Skeletal muscle cell (primary cell): ENCODE measurements at places on chromosomes 7 and 10.

GRCh38 chr10:6363511-6363910 lies 160.8 kb downstream of the PFKFB3 start:
- no peak for DNase-seq

DNA sequence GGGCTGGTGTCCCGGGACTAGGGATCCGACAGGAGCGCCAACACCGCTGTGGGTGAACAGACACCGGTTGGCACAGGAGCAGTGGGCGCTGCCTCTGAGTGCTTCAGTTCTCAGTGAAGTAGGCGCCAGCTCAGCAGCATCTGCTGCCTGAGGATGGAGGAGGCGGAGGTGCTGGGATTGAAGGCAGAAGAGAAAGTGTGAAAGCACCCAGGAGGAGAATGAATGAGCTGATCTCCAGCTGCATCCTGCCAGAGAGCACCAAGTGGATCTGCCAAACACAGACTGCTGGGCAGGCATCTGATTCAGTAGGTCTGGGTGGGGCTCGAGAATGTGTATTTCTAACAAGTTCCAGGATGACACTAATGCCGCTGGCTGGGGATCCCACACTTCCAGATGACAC lies 74.5 kb downstream of the LANCL2 start:
- DNase-seq = no peak

DNA sequence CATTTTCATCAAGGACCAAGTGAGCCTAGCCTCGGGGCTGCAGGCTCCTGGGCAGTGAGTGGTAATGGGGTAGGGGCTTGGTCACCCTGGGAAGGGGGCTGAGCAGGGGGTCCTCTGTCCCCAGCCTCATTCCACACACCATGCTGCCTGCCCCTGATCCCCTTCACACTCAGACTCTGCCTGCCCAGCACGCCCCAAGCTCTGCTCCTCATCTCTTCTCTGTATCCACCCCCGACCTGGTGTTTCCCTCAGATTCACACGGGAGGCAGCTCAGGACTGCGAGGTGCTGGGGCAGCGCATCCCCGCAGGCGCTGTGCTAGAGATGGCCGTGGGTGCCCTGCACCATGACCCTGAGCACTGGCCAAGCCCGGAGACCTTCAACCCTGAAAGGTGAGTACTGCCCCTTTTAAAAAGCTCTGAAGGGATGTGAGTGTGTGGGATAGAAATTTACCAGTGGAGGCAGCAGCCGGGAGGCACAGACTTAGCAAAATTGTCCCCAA lies 47.2 kb downstream of the PARP12 start:
- DNase-seq = no peak

DNA sequence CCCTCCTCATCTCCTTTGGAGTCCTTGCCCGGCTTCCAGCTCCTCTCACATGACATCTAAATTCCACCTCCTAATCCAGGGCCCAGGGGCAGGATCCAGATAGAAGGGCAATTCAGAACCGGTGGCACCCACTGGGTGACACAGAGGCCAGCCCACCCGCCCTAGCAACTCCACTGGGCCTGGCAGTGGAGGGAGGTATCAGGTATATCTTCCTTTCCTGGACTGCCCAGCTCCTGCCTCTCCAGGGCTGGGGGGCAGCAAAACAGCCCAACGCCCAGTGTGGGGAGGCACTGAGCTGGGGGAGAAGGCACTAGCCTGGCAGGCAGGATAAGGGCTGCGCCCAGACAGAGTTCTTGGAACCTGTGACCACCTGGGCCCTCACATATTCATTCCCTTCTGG lies 10.4 kb upstream of the TRIM8 start:
- DNase-seq = no peak

DNA sequence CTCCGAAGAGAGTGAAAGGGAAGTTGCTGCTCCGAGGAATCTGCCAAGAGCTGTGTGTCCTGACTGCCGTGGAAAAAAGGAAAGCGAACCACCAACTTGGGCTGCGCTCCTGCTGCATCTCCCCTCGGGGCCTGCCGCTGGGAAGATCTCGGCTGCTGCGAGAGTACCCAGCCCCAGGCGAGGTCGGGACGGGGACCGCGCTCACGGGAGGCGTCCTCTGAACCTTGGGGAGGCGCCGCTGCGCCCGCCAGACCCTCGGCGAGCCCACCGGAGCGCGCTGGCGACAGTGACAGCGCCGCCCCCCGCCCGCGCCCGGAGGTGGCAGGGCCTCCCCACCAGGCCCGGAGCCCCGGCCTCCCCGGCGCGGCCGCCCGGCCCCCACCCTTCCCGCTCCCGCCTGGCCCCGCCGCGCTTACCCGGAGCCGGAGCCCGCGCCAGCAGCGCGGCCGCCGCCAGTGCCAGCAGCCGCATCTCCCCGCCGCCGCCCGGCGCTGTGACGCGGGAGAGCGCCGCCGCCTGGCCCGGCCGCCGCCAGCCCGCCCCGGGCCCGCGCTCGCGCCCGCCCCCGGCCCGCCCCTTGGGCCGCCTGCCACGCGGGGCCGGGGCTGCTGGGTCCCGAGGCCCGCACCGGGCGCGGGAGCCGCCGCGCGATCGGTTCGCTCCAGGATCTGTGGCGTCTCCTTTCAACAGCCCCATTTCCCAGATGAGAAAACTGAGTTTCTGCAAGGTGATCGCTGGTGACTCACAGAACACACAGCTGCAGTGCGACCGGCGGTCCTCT lies at the start of gene VSTM4:
TSS of gene VSTM4 (minus strand) at position 508 of the 781 bp plus-strand sequence. CDS start at position 471, 37 bp downstream.
- DNase-seq = no peak

DNA sequence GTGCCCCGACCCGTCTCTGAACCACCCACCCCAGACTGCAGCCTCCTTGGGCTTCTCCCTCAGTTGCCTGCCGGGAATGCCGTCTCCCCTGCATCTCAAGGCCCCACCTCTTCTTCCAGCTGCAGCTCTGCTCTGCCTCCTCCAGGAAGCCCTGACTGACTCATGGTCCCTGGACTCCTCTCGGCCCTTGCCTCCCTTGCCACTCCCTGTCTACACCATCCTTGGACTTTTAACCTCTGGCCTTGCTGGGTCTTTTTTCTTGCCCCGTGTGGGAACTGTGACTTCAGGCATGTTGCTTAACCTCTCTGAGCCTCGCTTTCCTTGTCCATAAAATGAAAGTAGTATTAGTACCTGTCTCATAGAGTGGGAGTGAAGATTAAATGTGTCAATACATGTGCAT lies 56.3 kb downstream of the C10orf105 start:
- no peak for DNase-seq

GRCh38 chr10:12594448-12594944 lies 245.1 kb downstream of the CAMK1D start:
- DNase-seq = no peak

- no peak for DNase-seq
Measured at GRCh38 chr7:36005293-36005692, 147.8 kb upstream of the EEPD1 start.

DNA sequence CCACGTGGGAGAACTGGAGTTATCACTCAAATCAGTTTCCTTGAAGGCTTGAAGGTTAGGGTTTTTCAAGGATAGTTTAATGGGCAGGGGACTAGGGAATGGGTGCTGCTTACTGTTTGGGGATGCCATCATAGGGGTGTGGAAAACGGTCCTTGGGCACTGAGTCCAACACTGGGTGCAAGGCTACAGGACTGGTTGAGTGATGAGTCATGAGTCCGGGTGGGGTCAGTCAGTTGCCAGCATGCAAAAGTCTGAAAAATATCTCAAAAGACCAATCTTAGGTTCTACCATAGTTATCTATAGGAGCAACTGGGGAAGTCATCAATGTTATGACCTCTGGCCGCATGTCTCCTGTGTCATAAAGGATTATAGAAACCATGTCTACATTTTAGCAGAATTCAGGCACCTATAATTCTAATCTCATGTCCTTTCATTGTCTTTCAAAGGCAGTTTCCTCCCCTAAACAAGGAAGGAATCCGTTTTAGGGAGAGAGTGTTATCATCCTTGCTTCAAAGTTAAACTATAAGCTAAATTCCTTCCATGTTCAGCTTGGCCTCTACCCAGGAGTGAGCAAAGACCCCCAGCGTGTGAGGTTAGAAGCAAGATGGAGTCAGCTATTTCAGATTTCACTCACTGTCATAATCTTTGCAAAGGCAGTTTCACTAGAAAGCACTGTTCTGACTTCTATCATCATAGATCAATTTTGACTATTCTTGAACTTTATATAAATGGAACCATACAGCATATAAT lies 94.5 kb downstream of the COL26A1 start:
- no peak for DNase-seq

GRCh38 chr10:100518761-100519241 lies 860 bp downstream of the SEC31B start:
- no peak for DNase-seq

- DNase-seq = no peak
Measured at GRCh38 chr7:1368682-1369571, 90.3 kb downstream of the MICALL2 start.

DNA sequence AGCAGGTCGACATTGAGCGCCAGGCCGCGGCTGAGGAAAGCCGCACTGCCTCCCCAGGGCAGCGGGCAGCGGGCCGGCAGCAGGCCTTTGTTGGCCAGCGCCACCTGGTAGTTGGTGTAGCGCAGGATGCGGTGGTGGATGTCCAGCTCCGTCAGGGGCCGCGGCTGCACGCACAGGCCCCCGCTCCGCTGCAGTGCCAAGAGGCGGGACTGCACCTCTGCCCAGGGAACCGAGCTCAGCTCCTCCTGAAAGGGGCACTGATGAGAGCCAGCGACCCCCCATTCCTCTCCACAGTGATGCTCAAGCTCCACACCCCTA lies 5.2 kb downstream of the ATG9B start:
- DNase-seq = no peak

DNA sequence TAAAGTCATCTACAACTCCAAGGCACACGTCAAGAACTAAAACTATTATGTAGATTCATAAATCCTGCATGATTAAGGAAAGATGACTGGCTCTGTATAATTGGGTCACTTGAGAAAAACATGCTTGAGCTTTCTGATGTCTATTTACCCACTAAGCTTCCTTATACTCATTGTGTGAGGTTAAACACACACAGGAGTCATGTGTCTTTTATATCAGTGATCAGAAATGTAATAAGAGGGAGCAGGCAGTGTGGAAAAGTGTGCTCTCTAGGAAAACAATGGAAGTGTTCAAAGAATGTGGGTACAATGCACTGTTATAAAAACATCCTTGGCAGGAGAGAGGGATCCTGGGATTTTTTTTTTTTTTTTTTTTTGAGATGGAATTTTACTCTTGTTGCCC lies 108.6 kb upstream of the ARID5B start:
- DNase-seq = no peak

- no peak for DNase-seq
Measured at GRCh38 chr10:124392626-124393342, 25.9 kb downstream of the OAT start.

- DNase-seq = no peak
Measured at GRCh38 chr7:159015081-159015453, 129.6 kb downstream of the VIPR2 start.

DNA sequence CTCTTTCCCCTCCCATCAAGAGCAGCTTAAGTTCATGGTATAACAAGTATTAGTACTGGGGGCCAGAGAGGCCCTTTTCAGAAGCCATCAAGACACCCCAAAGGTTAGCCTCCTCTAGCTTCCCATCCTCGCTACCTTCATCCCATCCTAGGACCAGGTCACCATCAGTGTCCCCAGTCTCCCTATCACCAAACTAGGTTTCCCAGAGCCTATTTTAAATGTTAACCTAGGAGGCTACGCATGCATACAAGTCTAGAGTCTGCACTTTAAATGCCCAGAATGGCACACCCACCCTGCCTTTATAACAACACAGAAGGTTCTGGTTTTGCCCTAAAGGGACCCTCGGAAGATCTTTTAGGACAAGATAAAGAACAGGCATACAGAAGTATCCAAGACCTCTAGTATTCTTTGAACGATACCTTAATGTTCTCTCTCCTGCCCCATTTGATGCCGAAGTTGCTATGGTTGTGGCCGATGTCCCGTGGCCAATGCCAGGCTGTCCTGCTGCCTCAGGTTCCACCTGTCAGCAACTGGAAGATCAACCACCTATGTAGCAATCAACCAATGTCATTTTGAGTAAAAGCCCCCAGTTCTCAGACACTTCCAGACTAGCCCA lies 2.2 kb downstream of the GPRIN2 start:
- no peak for DNase-seq

- no peak for DNase-seq
Measured at GRCh38 chr10:61398366-61399129, 54.6 kb downstream of the TMEM26 start.
